Activated naive CD4-positive, alpha-beta T cell treated with anti-CD3 and anti-CD28 coated beads for 36 hours (primary cell): ENCODE measurements at places on chromosomes 4 and X.

DNA sequence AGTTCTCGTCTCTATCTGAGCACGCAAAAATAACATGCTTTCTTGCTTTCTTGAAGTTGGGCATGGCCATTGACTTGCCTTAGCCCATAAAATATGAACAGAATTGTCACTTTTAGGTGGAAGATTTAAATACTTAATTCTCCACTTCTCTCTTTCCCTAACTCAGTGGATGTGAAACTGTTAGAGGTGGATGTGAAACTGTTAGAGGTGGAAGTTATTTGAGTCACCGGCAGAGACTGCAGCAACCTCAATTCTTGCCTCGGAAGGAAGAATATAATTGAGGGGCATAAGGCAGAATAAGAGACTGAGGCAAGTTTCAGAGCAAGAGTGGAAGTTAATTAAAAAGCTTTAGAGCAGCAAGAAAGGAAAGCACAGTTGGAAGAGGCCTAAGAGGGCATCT is 2.8 kb upstream of the PARM1 start:
- DNase-seq, result no peak

DNA sequence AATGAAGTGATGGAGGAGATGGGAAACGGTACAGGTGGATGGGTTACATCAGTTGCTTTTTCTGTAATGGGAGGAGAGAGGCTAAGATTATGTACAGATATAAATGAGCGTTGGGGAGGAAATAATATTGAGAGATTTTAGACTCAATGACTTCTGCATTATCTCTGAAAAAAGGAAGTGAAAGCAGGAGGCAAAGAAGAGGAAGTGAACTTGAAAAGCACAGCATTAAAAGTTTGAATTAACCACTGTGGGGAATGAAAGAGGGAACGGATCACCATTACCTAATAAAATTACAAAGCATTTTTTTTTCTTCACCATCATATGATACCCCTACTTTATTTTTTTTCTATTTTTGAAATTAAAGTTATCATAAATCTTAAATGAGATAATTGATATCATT is 1025.5 kb downstream of the RPA4 start:
- DNase-seq, result no peak

DNA sequence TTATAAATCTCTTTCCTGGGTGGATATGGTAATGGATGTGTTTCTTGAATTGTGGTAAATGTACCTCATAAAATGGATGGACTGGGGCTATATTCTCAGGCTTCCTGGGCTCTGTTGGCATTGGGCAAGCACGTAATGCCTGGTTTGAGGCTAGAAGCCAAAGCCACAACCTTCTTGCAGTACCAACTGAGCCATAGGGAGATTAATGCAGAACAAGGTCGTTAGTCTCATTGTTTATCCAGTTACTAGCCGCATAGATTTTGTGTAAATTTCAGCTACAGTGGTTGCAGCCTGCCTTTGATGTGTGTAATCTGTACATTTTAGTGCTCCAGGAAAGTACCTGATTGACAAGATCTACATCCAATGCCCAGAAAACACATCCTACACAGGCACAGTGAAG is 7.2 kb upstream of the LEF1 start:
- no peak for DNase-seq

DNA sequence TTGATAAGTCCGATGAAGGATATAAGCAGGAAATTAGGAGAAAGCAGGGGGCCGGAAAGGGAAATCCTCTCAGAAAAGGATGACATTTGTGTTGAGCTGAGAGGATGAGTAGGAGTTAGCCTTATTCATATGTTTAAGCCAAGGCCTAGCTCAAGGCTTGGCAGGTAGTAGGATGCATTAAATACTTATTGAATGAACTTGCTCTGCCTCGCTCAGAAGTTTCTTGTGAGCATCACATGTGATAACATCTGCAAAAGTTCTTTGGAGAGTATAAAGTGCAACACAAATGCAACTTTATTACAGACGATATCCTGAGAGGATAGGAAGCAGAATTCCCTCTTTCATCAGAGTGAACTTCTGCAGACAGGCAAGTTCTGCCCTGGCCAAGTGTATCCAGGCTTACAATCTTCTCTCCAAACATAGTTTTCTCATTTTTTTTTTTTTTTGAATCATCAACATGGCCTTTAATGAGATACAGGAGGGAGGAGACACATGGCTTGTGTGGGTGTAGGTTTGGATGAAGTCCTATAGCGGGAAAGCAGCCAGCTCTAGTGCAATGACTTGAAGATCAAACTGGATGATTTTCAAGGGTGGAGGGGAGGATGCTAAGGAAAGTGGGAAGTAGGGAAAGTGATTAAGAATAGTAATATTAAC is 48.1 kb downstream of the LUZP4 start:
- no peak for DNase-seq

DNA sequence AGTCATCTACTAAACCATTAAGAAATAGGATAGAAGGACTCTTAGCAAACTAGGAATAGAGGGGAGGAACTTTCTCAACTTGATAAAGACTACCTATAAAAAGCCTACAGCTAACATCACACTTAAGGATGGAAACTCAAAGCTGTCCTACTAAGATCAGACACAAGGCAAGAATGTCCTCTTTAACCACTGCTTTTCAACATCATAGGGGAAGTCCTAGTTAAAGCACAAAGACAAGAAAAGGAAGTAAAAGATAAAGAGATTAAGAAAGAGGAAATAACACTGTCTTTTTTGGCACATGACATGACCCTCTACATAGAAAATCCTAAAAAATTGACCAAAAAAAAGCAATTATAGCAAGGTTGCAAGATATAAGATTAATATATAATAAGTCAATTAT is 136.6 kb downstream of the FBXW7 start:
- DNase-seq, result no peak

GRCh38 chrX:21725496-21725895 is 32.4 kb downstream of the SMPX start:
- no peak for DNase-seq

- DNase-seq, result no peak
Measured at GRCh38 chrX:64169988-64170387, 35.5 kb downstream of the AMER1 start.

DNA sequence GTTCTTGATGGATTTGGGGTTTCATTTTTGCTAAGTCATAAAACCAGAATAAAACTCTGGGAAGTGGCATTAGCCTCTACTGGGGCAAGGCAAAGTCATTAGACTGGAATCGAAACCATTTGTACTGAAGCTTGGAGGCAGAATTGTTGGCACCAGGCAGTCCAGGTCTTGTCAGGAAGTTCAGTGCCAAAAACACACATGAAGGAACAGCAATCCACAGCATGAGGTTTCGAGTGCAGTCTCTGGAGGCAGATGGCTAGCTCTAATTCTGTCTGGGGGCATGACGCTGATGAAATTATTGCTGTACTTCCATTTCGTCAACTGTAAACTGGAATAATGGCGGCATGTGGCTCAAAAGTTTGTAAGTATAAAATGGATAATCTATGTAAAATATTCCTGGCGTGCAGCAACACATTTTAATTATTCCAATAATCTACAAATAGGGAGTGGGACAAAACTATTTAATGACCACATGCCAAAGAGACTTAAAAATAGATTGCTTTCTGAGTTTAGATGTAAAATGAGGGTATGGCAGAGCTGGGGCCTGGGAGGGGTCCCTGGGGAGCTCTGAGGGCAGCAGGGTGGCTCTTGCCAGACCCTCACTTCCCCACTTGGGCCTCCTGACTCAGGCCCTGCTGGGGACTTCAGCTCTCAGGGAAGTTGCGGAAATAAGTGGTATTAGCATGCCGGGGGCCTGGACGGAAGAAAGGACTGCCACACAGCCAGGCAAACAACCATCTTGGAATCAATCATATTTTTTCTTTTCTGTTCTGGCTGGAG is 18.8 kb upstream of the CENPU start:
- no peak for DNase-seq

DNA sequence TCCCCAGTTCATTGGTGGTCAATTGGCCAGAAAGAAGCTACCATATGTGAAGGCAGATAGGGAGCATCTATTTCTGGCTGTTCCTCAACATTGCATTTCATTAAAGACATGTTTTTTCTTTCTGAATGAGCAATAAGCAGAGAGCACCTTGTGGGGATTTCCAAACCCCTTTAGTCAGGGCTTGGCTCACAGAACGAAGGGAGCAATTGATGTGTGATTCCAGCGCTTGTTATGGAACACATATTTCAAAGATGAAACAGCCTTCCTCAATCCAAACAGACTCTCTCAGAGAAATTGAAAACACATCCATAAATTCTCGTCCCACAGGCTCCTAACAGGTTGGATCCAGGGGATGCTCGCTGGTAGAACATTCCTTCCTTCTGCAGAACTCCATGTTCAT is 84.1 kb downstream of the CLCN4 start:
- DNase-seq, result no peak

DNA sequence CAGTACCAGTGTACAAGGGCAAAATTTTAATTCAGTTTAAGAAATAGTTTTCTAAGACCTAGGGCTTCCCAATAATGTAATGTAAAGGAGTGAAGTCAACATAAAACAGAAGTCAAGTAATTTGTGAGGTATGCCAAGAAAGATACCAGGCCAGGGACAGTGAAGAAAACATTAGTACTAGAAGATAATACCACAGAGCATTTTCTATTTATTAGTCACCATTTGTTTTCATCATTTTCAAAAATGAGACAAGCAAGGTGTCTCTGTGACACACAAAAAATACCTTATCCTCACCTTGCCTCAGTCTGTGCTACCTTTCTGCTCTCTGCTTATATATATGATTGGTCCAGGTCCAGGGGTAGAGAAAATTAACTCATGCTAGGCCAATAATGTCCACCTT is 46.8 kb downstream of the VEGFC start:
- no peak for DNase-seq

GRCh38 chrX:72621625-72622485 is 49.2 kb upstream of the HDAC8 start:
- peak; percentile 7 for DNase-seq

- DNase-seq, result no peak
Measured at GRCh38 chr4:183186813-183187212, 87.8 kb downstream of the WWC2 start.

- no peak for DNase-seq
Measured at GRCh38 chr4:142098380-142098779, 462.0 kb downstream of the IL15 start.

- no peak for DNase-seq
Measured at GRCh38 chr4:152849350-152849749, 69.6 kb downstream of the ARFIP1 start.

DNA sequence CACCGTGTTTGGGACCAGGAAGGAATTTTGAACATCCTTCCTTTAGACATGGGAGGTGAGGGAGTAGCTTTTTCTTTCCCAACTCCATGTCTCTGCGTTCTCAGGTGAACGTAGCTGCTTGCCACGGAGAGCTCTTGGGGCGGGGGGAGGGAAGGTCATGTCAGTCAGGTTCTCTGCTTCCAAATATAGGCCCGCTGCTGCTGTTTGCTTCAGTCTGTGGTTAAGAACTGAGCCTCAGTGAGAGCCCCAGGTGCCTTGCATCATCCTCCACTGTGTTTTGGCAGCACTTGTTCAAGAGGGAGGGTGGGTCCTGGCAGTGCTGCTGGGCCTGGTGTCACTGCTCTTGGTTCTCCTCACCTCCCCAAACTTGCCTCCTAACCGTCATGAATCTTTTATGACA is 46.5 kb downstream of the HADH start:
- peak; percentile 91 for DNase-seq

DNA sequence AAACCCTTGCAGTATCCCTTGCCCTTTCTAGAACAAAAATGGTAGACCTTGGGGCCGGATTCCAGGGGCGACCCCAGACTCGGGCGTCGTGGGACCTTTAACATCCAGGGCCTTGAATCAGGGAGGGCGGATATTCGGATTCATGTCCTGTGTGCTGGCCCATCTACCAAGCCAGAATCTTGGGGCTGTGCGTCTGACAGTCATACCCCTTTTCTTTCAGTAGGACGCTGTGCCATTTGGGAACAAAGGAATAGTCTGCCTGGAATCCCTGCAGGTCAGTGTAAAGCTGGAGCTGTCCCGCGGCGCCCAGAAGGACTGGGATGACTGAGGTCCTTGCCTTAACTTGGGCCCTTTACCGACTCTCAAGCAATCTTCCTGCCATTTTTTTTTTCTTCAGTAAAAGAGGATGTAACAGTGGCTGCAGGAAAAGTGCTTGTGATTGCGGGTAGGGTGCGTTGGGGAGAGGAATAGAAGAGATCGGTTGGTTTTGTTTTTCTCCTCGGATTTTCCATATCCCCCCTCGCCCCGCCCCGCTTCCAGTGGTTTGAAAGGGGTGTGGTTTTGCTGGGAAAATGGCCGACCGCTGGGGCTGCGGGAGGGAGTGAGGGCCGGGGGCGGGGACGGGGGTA is 518 bp downstream of the ARMCX1 start:
- no peak for DNase-seq

DNA sequence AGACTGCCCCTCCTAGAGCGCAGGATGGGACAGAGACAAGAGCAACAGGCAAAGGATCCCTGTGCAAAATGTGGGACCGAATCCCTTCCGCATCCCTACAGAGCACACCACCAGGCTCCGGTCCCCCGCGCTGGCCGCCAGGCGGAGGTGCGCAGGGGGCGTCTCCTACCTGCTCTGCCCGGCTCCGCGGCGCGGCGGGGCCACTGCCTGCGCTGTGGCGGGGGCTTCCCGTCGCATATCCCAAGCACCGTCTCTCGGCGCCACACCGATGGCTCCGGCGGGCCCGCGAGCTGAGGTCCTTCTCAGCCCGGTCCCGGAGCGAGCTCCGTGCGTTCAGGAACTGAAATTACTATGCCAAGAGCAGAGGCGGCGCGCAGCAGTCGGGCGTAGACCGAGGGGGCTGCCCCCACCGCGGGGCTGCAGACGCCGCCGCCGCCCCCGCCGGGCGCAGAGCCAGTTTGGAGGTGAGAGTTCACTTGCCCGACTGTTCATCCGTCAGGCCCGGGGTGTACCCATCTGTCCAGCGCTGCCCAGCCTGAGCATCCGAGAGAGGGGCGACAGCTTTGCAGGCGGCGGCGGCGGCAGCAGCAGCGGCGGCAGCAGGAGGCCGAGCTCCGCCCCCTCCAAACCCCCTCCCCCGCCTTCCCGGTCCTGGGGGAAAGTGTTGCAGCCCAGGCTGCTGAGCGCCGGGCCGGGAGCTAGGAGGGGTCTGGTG is at the start of gene GPRIN3:
Gene GPRIN3, minus strand, starts transcription at position 355 of the 715 bp plus-strand sequence. CDS start 57,690 bp downstream, outside the sequence.
- DNase-seq, result peak; percentile 75

DNA sequence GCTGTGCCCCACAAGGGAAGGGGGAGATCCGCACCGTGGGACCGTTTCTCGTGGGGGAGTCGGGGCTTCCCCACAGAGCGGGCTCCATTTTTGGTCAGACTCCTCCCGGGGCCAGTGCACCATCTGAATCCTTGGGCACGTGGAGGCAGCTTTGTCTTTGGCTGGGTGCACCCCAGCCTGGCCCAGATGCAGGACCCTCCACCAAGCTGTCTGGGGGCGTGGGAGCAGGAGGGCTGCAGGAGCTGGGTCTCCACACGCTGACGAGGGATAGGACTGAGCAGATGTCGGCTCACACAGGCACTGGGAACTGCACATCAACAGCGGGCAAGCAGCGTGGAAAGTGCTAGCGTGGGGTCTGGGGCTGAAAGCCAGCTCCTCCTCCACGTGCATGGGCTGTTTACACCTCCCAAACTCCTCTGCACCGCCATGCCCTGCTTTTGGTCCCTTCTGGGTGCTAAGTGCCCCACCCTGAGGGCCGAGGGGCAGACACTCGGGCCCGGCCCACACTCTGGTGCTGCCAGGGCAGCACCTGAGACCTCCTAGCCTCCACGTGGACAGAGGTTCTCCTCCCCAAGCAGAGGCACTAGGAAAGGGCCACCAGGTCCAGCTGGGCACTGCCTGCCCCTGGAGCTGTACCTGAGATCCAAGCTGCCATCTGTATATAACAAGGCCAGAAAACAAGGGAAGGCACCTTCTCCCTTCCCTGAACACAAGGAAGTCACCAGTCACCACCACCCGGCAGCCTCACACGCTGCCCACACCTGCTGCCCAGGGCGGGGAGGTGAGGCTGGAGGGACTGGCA is 13.8 kb downstream of the DGKQ start:
- peak; percentile 3 for DNase-seq

- no peak for DNase-seq
Measured at GRCh38 chrX:74519870-74520269, 94.6 kb downstream of the RLIM start.

GRCh38 chr4:104344342-104344980 is 150.2 kb downstream of the CXXC4 start:
- no peak for DNase-seq
